Esophagus squamous epithelium (tissue), 5 donors: ENCODE measurements at places on chromosomes 6 and 20. TPM values are rescaled to one million over a fixed set of nuclear protein-coding genes. Genes with fewer than 3 reads are reported as not detected.

DNA sequence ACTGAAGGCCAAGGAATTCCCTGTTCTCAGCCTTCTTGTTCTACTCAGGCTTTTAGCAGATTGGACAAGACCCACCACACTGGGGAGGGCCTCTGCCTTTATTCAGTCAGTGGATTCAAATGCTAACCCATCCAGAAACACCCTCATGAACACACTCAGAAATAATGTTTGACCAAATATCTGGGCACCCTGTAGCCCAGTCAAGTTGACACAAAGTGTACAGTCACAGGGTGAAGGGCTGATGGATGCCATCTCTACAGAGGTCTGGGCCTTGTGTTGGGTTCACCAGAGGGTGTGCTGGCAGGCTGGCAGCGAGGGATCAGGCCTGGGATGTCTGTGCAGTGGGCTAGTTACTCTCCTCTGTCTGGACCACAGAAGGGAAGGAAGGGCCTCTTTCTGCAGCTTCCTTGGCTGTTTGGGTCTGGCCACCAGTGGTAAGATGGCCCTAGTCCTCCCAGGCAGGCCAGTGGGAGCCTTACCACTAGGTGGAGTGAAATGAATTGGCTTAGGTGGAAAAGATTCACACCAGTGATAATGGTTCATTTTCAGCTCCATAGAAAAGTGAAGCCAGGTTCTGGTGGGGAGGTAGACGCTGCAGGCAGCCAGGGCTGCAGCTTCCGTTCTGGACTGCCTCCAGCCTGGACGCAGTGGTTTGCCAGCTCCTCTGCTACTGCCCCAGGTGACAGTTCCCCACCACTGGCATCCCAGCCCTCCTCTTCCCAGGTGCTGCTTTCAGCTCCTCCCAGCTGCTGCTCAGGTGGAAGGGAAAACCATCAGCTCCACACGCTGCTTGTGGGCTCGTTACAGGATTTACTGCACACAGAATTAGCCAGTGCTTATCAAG lies 9.2 kb downstream of the TUBB2A start:
- H3K4me1 ChIP-seq = no peaks in the 10 kb centered on the region
- no peak for DNase-seq
- no peak overlapping the region for H3K27ac ChIP-seq
- H3K4me3 ChIP-seq = no peak overlapping the region
- no peaks in the 10 kb centered on the region for H3K36me3 ChIP-seq

Gene CRISP2
- total RNA-seq = 0.76 TPM

- DNase-seq = no peak
- H3K27ac ChIP-seq = no peak overlapping the region
- H3K4me1 ChIP-seq = no peaks in the 10 kb centered on the region
- no peaks in the 10 kb centered on the region for H3K27me3 ChIP-seq
- H3K36me3 ChIP-seq = no peaks in the 10 kb centered on the region
- no peak overlapping the region for H3K4me3 ChIP-seq
Measured at GRCh38 chr6:64415926-64416325, 780.3 kb downstream of the PHF3 start.

Gene ALDH5A1
- total RNA-seq = 4.5 TPM

DNA sequence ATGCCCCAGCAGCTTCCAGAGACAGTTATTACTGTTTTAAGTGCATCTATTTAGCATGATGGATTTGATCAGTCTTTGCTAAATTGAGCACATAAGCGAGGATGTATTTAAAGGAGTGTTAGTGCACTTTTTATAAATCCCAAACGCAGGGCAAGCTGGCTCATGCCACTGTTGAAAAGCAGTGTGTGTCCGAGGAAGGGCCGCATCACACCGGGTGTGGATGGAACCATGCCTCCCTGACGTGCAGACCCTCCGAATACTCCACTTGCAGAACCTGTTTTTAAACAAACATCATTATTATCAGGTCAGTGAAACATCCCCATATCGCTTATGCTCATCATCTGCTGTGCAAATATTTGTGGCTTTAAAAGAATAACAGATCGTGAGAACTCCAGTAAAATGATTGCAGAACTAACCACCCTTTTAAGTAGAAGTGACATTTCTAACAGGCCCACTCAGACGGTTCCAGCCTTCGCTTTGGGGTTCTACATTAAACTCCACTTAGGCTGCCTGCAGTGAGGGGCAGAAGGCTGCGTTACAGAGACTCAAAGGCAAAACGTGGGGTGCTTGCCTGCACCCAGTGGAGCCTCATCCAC lies 190.1 kb downstream of the CDH4 start:
- no peaks in the 10 kb centered on the region for H3K27me3 ChIP-seq
- H3K36me3 ChIP-seq = no peaks in the 10 kb centered on the region
- no peak overlapping the region for H3K27ac ChIP-seq
- no peak for DNase-seq
- H3K4me3 ChIP-seq = no peak overlapping the region

DNA sequence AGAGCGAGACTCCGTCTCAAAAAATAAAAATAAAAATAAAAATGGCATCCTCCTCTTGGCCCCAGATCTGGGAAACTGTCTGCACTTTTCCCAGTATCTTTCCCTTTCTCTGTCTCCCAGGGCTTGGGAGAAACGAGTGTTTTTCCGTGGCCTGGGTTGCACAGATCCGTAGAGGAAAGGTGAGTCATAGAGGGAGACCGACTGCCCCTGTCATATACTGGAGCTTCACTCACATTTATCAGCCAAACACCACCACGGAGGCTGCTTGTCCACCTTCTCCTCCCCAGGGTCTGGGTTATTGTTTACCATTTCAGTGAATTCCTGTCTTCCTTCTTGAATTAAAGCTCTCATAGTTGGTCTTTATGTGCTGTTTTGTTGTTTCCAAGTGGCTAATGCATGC lies 31.9 kb upstream of the EIF2S2 start:
- DNase-seq = no peak
- no peaks in the 10 kb centered on the region for H3K4me1 ChIP-seq
- no peak overlapping the region for H3K4me3 ChIP-seq
- no peak overlapping the region for H3K27ac ChIP-seq
- no peaks in the 10 kb centered on the region for H3K36me3 ChIP-seq
- H3K27me3 ChIP-seq = no peaks in the 10 kb centered on the region

DNA sequence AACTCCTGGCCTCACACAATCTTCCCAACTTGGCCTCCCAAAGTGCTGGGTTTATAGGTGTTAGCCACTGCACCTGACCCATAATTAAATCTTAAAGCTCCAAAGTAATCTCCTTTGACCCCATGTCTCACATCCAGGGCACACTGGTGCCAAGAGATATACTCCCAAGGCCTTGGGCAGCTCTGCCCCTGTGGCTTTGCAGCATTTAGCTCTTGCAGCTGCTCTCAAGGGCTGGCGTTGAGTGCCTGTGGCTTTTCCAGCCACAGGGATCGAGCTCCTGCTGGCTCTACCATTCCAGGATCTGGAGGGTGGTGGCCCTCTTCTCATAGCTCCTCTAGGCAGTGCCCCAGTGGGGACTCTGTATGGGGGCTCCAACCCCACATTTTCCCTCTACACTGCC lies 49.3 kb upstream of the CD2AP start:
- H3K27ac ChIP-seq = no peak overlapping the region
- H3K36me3 ChIP-seq = no peaks in the 10 kb centered on the region
- H3K4me3 ChIP-seq = no peak overlapping the region
- H3K27me3 ChIP-seq = no peaks in the 10 kb centered on the region

DNA sequence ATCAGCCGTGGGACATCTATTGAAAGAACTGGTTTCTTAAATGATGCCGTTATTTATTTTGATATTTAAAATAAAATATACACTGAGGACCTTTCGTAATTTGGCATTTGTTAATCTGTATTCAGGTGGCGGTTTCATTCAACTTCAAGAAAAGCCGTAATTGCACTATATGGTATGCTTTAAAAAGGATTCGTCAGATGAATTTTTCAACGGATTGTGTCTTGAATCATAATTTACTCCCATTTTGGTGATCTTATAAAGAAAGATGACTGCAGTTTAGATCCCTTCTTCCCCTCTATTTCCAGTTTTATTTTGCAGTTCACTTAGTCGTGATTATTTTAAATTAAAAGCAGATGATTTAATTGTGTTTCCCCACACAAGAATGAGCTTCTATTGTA lies 761 bp downstream of the KLHL32 start:
- H3K36me3 ChIP-seq = no peaks in the 10 kb centered on the region
- no peak for DNase-seq
- H3K4me1 ChIP-seq = peaks cover 4% of the 10 kb centered on the region
- no peak overlapping the region for H3K27ac ChIP-seq

DNA sequence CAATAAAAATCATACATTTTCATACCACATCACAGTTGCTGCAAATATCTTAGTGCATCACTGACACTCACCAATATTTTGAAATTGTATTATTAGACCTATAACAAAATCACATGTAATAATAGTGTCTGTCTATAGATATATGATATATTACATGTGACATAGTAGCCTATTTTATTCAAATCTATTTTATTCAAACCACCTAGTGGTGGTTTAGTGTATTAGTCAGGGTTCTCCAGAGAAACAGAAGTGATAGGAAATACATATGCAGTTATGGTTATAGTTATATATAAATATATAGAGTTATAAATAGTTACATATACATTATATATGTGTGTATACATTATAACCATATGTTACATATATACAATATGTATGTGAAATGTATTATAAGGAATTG lies 366.5 kb upstream of the ARID1B start:
- no peaks in the 10 kb centered on the region for H3K36me3 ChIP-seq
- no peak for DNase-seq
- H3K27me3 ChIP-seq = no peaks in the 10 kb centered on the region
- H3K27ac ChIP-seq = no peak overlapping the region
- no peaks in the 10 kb centered on the region for H3K4me1 ChIP-seq

Gene NMBR
- not detected for total RNA-seq

Gene CLIC1
- total RNA-seq = 350 TPM

GRCh38 chr6:29941016-29941415 lies 1.3 kb upstream of the HLA-A start:
- no peak overlapping the region for H3K4me3 ChIP-seq
- peak overlapping the region; percentile 96 for H3K27ac ChIP-seq
- no peaks in the 10 kb centered on the region for H3K27me3 ChIP-seq

Gene TMEM244
- not detected for total RNA-seq

Gene ZKSCAN3
- 2.9 TPM for total RNA-seq

DNA sequence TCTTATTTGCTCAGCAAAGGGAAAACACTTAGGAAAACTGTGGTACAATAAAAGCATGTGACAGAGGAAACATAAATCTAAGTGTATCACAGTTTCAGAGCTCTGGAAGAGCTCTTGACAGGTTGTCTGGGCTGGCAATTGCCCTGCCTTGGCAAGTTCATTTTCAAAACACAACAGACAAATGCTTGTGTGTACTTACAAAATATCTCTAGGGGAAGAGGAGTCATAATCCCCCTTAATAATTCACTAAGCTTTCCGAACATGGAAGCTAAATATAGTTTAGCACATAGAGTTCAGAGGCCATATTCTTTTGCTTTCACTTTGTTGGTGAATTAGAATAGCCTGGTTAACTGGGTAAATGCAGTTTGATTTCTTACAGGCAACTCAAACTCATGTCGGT lies 211.6 kb upstream of the THEMIS start:
- DNase-seq = no peak
- no peaks in the 10 kb centered on the region for H3K27me3 ChIP-seq
- H3K36me3 ChIP-seq = no peaks in the 10 kb centered on the region
- peak overlapping the region; percentile 29 for H3K27ac ChIP-seq
